ENCODE measurements at places on chromosomes 13 and 19.

GRCh38 chr19:1214299-1214861, 8.8 kb downstream of the STK11 start:
- DNase-seq = no peak

GRCh38 chr13:96388598-96388997, 298.7 kb downstream of the HS6ST3 start:
- no peak for DNase-seq

DNA sequence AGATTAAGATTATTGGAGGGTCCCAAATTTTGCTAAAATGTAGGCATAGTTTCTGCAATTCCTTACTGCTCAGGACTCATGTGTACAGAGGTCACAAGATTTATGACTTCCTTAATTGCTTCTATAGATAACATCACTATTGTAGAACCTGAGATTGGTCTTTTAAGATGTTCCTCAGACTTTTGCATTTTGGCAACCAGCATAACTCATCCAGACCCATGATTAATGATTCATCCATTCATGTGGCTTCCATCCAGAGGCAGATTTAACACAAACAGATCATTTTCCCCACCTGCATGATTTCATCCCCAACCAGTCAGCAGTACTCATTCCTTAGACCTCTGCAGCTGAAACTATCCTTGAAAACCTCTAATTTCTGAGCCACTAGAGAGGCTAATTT, 34.5 kb upstream of the CEACAM8 start:
- DNase-seq = no peak

GRCh38 chr19:46116121-46116520, 8.4 kb downstream of the IGFL3 start:
- DNase-seq = no peak

DNA sequence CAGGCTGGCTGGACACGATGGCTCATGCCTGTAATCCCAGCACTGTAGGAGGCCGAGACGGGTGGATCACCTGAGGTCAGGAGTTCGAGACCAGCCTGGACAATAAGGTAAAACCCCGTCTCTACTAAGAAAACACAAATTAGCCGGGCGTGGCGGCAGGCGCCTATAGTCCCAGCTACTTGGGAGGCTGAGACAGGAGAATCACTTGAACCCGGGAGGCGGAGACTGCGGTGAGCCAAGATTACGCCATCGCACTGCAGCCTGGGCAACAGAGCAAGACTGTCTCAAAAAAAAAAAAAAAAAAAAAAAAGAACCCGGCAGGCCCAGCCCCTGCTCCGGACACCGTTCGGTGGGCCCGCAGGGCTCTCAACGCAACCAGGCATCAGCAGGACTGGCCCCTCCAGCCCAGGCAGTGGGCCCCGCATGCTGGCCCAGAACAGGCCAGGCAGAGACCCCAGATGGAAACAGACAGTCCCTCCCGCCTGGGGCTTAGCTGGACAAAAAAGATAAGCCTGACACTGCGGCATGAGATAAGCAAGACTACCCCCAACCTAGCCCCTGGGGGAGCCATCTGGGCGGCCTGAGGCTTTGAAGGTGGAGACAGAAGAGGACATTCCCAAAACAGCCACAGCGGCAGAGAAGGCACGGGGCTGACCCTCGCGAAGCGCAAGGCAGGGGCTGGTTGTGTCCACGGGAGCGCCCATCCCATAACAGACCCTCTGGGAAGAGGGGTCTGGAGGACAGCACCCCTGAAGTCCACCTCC, 11.6 kb downstream of the REXO1 start:
- no peak for DNase-seq

DNA sequence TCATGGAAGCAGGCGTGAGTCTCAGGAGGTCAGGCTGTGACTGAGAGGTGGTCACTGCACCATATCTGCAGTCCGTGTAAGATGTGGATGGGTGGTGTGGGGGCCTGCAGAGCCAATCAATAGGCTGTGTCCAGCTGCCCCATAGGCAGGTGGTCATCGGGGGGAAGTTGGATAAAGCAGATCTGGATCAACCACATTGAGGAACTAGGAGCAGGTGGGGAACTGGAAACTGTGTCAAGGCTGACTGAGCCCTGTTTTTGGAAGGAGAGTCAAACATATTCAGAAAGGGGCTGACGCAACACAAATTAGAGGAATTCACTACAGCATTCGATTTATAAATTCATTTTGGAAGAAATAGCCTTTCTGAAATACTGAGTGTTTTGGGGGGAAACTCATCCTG, 15.0 kb downstream of the CLEC4M start:
- DNase-seq = no peak

GRCh38 chr13:112702341-112702985, 12.6 kb downstream of the ATP11A start:
- no peak for DNase-seq

GRCh38 chr19:45189971-45190370, 11.4 kb downstream of the BLOC1S3 start:
- no peak for DNase-seq

- DNase-seq = peak; percentile 85
These were observed at the start of gene NECTIN2 for GRCh38 chr19:44845612-44846454. TSS of gene NECTIN2 (plus strand) at chr19:44846297. CDS start at chr19:44846526, 229 bp downstream.

DNA sequence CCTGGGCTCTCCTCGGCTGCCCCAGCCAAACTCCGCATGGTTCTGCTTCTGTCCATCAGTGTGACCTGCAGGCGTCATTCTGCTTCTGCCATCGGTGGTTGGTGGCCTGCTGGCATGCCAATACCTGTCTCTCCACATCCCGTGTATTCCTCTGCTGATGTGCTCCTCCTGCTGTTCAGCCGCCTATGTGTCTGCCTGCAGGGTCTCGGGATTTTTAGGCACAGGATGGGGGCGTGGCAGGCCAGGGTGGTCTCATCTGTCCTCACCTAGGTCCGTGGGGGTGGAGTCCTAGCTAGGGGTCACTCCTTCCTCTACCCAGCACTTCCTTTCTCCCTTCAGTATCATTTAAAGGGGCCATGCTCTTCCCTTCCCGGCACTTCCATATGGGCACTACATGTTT, 33.0 kb upstream of the SGCG start:
- DNase-seq = no peak

DNA sequence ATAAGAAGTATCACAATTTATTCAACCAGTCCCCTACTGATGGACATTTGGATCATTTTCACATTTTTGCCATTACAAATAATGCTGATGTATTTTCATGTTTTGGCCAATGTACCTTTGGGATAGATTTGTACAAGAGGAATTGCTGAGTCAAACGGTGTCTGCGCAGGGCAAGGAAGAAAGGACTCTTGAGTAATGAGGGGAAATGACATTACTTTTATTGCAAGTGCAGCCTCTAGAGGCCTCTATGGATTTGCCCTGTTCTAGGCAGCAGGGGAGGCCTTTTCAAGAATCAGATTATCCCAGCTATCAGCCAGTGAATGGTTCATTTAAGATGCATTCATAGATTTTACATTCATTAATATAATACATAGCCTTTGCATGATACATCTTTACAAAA, 32.9 kb upstream of the GTF3A start:
- peak; percentile 77 for DNase-seq

Data from AML-193 (cell line).